ENCODE measurements at places on chromosomes 7 and 10.

DNA sequence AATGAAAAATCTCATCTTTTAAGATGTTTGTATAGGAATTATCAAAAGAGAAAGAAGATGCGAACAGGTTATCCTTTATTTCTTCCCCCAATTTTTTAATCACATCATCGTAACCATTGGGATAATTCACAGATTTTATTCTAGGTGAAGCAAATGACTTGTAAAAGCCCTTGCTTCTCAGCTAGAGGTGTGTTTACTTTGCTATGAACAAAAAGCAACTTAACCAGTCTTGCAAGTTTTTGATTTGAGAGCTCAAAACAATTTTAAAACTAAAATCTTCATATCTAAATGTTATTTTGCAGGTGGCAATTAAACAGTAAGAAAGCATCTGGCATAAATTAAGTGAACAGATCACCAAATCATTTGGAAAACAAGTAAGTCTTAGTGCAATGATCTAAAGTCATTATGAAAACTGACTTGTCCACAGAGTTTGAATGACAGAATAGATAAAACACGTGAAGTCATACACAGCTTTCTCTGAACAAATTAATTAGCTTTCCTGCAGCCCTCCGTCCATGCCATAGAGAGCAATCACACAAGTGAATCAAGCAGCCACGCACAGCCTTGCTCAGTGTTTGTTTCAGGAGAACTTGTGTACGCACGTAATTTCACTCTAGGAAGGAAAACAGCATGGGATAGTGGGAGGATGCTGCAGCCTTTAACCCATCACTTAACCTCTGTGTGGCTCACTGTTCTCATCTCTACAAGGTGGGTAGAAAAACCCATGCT, 85.0 kb upstream of the ZNF800 start:
- no peak for DNase-seq

- no peak for DNase-seq
These were observed 23.8 kb upstream of the LARP4B start for GRCh38 chr10:955127-955819.

DNA sequence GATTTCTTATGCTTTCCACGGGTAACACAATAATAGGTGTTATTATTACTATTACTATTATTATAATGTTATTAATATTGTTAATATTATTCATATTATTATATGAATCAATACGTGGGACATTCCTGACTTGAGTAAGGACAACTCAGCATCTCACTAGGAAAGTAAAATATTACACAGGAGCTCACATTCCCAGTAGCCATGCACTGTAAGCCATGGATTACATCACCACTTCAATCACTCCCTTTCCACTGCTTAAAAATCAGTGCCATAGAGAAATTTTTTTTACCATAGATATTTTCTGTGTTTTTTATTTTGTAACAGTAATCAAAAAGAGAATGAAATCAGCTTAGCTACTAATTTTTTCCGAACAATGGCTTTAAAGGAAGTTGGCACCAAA, 68.5 kb upstream of the DGKI start:
- no peak for DNase-seq

DNA sequence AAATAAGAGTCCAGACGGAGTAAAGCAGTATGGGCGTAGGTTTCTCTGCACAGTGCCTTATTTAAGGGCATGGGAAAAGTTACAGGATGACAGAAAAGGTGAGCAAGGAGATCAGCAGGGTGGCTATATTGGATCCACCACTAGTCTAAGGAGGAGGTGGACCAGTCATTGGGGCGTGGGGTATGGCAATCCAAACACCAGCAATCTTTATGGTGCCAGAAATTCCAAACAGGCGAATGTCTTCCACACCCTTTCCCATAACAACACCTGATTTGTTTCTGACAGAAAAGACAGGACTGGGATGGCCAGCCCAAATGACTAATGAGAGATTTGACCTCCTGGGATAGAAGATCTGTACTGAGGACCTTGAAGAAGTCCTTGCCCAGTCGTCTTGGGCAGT, 181.8 kb upstream of the MBL2 start:
- DNase-seq = no peak

DNA sequence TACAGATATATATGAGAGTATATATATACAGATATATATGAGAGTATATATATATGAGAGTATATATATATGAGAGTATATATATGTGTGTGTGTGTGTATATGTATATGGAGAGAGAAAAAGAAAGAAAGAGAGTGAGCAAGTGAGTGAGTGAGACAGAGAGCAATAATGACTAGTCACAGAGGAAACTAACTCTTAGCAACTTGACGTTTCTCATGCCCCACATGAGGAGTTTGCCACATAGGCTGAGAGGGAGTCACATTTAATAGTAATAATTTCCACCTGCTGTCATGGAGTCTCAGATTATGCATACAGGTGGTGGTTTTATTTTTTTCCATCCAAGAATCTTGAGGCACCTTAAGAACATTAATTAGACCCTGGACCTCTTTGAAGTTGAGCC, 199.9 kb downstream of the GATA3 start:
- DNase-seq = no peak

DNA sequence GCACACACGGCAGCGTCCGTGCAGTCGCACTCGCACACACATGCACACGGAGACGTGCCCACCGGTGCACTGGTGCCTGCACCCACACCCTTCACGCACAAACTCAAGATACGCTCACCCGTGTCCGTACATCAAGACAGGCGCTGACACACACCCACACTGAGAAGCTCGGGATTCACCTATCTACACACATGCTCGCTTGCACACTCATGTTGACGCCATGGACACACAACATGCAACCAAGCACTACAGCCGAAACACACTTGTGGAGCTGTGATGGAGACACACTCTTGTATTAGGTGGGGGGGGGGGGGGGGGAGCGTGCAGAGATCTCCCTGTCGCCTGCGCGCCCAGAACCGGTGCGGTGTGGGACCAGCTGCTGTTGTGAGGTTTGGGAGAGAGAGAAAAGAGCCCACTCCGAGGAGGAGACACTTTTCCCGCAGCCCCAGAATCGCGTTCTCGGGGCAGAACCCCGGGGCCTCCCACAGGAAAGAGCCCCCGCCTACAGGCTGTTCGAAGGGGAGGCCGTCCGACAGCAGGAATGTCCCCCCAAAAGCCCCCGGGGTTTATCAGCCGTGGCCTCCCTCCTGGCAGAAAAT, 605 bp upstream of the NFKB2 start:
- no peak for DNase-seq

DNA sequence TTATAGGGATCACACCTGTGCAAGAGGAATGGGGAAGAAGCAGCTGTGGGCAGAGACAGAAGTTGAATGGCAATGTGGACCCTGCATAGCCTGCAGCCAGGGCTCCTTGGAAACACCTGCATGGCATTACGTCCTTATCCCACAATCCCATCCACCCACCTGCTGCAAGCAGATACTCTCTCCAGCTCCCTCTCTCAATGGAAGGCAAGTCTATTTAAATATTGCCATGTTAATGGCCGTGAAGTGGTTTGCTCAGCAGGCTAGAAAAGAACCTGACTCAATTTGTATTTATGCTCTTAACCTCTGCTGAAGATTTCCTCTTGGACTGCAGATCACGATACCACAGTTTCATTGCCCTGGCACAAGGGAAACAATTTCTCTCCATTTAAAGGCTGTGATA, 417.0 kb downstream of the TYW1 start:
- DNase-seq = peak; percentile 54

DNA sequence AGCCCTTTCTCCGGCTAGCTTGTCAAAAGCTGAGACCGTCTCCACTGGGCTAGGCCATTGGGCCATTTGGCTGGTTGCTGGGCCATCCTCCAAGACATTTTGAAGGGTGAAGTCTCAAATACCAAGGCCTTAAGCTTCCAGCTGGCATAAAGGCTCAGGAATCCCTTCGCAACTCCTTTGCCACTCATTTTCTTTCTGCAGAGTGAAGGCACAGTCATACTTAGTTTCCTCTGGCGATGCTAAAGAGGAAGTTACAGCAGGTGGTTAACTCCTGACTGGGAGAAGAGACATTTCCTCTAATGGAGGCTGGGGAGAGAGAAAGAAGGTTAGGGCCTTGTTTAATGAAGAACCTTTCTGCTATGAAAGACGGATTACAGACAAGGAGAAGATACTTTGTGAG, 4.8 kb upstream of the REPIN1 start:
- no peak for DNase-seq

DNA sequence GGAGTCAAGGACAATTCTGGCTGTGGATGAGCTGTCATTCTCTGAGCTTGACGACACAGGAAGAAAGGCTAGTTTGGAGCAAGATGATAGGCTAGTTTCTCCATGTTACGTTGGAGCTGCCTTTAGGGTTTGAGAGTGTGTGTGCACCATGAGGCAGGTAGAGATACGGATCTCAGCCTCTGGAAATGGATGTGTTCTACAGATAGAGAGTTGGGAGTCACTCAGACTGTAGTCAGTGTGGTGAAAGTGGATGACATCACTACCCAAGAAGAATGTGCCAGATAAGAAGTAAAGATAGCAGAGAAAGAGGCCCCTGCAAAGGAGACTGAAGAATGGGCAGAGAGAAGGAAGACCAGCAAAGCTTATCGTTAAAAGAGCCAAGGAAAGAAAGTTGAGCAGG, 42.4 kb downstream of the PNLIPRP3 start:
- no peak for DNase-seq

DNA sequence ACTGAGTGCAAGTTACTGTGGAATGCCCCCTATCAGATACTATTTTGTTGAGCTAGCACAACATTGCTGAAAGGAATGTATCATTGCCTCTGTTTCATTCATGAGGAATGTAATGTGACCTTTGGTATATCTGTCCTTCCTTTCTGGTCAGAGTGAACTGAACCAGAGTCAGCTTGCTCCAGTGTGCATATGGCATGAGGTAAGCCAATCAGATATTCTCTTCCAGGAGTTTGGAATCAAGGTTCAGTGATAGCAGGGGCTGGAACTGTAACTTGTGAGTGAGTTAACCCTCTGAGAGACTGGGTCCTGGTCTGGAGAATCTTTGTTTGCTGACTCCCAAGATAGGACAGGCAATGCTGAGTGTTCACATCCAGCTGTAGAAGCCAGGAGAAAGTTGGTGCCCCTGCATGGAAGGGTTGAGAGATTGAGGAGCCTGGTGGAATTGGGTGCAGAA, 45.3 kb upstream of the OSBPL3 start:
- no peak for DNase-seq

GRCh38 chr10:80260295-80261243, 28.9 kb downstream of the MAT1A start:
- no peak for DNase-seq

- no peak for DNase-seq
These were observed 126.6 kb upstream of the LYZL2 start for GRCh38 chr10:30756151-30756550.

DNA sequence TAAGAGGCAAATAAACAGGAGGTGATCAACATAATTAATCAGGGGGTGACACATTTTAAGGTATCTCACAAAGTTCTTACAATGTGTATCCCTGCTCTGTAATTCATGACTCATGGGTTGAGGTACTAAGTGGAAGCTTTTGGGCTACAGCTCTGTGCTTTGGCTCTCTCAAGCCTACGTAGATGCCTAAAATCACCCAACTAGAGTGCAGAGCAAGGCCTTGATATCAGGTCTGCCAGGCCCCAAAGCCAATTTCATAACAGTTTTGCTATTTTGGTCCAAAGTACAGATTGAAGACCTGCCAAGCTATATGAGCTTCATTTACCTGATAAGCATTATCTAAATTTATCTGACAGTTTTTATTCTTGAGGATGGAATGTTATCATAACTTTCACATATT, 175.3 kb upstream of the BET1 start:
- no peak for DNase-seq

- no peak for DNase-seq
These were observed 1.9 kb upstream of the C7orf33 start for GRCh38 chr7:148588670-148589131.

GRCh38 chr10:72260976-72261783, 12.5 kb upstream of the DDIT4 start:
- no peak for DNase-seq

DNA sequence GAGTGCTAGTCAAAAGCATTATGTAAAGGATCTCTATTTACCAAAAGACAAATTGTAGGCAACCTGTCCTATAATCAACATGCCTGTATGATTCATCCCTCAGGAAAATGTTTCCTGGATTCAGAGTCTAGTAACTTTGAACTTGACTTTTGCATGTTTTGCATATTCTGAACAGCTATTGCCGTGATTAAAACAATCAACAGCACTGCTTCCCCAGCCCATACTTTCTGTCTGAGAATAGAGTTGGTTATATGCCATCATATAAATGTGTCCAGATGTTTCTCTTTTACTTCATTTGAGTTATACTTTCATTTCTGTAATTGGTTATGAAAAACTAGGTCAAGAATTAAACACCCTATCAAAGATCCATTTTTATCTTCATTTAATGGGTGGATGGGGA, 83.5 kb downstream of the ZMYND11 start:
- DNase-seq = no peak

DNA sequence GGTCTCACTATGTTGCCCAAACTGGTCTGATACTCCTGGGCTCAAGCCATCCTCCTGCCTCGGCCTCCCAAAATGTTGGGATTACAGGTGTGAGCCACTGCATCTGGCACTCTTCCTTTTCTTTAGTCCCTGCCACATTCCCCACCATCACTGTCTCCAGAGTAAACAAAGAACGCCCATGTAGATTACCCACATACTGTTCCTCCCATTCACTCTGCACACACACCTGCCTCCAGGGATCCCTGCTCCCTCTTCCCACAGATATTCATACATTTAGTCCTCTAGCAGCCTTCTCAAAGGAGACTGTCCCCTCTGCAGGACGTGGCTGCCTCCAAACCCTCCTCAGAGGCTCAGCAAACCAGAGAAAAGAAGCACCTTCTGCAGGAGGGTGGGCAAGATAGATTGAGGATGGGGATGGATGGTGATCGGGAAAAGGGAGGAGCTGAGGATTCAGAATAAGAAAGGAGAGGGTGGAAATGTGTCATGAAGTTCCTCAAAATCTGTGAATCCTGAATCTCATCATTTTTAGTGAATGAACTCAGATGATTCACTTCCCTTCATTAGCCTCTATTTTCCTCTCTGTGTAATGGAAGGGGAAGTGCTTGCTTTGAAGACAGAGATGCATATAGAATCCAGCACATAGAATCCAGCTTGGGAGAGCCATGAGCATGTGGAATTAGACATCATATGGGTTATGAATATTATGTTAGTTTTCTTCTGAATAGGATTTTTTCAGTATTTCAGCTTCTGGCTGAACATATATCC, 5.5 kb upstream of the PLAU start:
- DNase-seq = no peak

GRCh38 chr7:135817583-135817982, 69.0 kb upstream of the FAM180A start:
- no peak for DNase-seq

- no peak for DNase-seq
These were observed 17.0 kb downstream of the TMEM236 start for GRCh38 chr10:17768957-17769356.

GRCh38 chr10:124935946-124936345, 6.0 kb upstream of the ZRANB1 start:
- no peak for DNase-seq
